Posterior vena cava (tissue), 2 donors: ENCODE measurements at places on chromosomes 5 and 9.

GRCh38 chr9:114851306-114851705, 45.5 kb upstream of the TNFSF15 start:
- DNase-seq, result no peak

GRCh38 chr5:68269820-68270219, 54.3 kb downstream of the PIK3R1 start:
- no peak for DNase-seq

GRCh38 chr5:66843065-66843464, 246.9 kb downstream of the MAST4 start:
- no peak for DNase-seq

- DNase-seq, result no peak
Observed at GRCh38 chr5:172840432-172841154, 6.5 kb downstream of the ERGIC1 start.

- no peak for DNase-seq
Observed at GRCh38 chr5:22306011-22306410, 547.1 kb downstream of the CDH12 start.

DNA sequence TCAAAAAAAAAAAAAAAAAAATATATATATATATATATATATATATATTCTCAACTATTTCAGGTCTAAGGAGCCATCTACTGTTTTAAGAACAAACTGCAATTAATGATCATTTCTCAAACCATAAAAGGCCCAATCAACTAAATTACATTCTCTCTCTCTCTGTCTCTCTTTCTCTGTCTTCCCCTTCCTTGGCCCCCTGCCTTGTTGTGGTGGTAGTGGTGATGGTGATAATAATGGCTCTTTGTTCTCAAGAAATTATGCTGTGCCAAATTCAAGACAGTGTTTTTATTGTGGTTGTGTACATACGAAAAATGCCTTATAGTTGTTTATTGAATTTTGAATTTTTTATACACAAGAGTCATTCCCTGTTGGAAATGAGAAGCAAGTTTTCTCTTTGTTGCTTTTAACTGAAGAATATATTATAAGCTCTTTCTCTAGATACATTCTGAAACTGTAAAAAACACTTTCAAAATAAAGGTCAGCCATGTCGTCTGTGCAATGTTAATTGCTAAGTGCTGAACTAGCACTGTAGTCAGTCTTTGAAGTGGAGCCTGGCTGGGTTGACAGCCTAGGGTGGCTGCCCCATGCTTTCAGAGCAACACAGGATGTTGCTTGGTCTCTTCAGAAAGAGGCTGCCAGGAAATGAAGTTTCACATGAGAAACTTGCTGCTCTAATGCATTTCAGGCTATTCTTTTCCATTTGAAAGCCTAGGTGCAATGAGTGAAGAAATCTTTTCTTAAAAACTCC, 96.0 kb downstream of the HINT1 start:
- no peak for DNase-seq
